ENCODE measurements at places on chromosomes 2 and 18.

- no peak for DNase-seq
These were observed 118.6 kb downstream of the LYPD6 start for GRCh38 chr2:149449017-149449416.

DNA sequence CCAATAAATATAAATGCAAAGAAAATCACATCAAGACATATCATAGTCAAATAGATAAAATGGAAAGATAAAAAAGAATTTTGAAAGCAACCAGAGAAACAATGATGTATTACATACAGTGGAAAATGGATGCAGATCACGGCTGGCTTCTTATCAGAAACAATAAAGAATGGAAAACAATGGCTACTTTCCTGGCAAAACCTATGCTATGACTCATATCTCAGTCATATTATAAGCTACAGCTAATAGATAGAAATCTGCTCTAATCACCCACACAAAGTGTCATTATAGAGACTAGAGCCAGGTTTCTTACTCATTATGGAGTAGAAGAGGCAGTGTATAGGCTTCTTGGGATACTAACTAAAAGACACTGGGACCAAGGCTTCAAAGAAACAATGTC lies 93.5 kb upstream of the TACR1 start:
- no peak for DNase-seq

DNA sequence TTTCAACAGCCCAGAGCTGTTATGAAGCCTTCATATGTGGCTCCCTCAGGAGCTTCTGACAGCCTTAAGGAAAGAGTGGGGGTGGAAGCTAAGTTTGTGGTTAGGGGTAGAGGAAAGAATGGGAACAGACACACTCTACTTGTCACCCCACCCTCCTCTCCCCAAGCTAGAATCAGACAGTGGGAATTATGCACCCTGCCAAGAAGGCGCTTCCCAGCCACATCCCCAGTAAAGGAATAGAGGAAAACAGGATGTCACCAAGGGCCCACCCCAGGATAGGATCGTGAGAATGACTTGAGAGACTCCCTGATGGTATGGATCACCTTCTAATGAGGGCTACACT lies 32.4 kb upstream of the EML4 start:
- no peak for DNase-seq

GRCh38 chr2:172429301-172429968 lies 2.0 kb downstream of the ITGA6 start:
- no peak for DNase-seq

DNA sequence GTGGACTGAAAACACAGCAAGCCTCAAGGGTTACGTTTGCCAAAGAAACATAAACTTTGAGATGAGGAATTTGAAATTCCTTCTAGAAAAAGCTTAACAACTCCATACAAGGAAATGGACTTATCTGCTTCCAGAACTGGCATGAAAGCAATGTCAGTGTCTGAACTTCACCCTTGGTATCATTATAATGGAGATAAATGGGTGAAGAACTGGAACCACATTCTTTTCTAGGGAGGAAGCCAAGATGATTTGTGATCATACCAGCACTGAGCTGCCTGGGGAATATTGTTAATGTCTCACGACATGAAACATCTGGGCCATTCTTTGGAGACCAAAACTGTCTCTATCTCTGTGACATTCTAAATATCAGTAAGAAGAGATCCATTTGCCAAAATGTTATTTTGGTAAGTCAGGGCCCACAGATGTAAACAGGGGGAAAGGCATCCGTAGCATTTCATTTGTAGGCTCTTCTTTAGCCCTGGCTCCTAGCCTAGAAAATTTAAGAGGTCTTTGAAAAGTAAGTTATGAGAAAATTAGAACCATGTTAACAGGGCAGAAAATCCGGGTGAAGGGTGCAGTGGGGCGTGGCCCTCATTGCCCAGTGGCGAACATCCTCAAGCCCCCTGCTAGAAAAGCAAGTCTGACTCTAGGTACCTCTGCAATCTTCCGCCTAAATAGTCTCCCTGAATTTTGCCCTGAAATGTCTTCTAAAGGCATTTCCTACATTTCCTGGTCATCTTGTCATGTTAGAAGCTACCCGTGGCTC lies 295.3 kb upstream of the EPAS1 start:
- no peak for DNase-seq

Data from activated CD8-positive, alpha-beta memory T cell treated with anti-CD3 and anti-CD28 coated beads for 1 hour (primary cell).